NCI-H69 (cell line): ENCODE measurements at places on chromosomes 2 and 18.

DNA sequence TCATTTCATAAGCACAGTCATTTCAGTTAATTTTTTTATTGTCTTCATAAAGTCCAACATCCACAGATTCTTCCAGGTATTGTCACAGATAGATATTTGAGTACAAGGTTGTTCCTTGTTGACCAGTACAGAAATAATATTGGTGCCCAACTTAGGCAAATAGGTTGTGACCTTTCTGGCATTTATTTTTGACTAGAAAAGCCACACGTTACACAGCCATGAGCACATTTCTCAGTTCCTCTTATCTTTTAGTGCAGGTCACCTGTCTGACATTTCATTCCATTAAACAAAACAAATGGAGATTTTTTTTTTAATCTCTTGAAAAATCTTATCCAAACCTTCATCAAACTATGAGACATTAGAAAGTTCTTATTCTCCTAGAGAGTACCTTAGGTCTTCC lies 428.8 kb downstream of the ZNF521 start:
- no peak for DNase-seq

GRCh38 chr2:84686783-84687476 lies 170.6 kb downstream of the DNAH6 start:
- DNase-seq = peak; percentile 0

DNA sequence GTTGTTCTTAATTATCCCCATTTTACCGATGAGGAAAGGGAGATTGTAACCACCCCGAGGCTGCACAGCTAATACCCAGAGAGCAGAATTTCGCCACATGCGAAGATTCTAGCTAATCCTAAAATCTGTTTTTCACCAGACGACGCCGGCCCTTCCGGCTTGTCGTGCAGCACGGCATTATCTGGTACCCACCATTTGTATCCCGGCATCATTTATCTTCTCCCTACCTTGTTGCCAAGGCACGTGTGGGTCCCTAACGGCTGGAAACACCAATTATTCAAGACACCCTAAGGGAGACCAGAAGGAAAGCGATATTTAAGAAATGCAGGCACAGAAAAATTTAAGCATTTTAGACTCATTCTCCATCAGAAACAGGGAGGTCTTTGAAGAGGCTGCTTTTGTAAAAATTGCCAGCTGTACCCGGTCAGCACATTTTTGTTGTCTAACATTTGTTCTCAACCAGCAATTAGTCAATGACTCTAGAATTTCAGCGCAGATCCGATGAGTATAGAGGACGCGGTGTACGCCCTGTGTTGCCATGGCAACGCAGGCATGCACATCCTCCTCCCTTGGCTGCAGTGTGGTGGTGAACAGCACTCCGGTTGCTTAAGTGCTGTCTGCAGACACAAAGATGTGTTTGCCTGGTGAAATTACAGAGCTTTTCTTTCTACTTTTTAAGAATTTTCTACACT lies 111.6 kb downstream of the AGAP1 start:
- peak; percentile 96 for DNase-seq

GRCh38 chr18:47677952-47678351 lies 252.5 kb downstream of the SMAD2 start:
- no peak for DNase-seq

DNA sequence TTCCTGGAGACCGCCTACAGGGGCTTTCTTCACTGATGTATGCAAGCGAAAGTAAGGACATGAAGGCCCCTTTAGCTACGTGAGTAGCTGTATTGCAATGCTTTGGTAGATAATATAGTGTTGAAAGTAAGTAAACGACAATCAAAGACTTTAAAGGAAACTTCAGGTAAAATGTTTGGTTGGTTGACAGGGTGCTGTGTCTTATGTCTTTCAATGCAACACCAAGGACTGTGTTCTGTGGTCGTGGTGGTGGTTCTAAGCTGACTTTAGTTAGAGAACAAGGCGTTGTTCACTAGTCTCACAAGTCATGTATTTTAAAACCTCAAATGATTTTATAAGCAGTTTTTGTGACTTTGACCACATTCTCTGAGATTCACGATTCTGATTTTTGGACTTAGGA lies 58.0 kb upstream of the CABYR start:
- no peak for DNase-seq

DNA sequence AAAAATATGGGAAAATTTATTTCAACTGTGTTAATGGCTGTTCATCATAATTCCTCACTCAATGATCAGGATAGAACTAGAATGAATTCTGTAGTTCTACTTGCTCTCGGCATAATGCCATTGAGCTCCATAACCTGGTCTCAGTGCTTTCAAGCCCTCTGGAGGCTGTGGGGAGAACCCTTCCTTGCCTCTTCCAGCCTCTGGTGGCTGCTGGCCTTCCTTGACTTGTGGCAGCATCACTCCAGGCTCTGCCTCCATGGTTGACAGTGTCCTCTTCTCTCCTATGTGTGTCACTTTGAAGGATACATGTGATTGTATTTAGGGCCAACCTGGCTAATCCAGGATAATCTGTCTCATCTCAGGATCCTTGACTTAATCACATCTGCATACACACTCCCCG lies 26.9 kb upstream of the CABYR start:
- DNase-seq = peak; percentile 39

- peak; percentile 16 for DNase-seq
Measured at GRCh38 chr2:66531155-66531554, 96.2 kb downstream of the MEIS1 start.

DNA sequence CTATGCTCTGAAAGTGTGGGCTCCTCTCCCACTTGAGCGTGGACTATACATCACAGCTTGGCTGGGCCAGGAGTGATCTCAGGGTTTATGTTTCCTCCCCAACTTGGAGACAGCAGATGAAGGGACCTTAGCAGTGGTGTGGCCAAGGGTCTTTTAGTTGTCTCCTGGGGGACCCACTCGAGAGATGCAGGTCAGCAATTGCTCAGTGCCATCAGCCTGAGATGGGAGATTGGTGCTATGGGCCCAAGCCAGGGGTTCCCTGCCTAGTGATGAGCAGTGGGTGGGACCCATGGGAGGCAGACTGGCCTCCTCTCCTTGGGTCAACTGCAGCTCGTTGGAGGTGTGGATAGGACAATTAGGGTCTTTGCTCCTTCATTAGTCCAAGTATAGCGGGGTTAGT lies 510.5 kb upstream of the FSHR start:
- no peak for DNase-seq

- DNase-seq = no peak
Measured at GRCh38 chr2:239866350-239866749, 158.8 kb downstream of the NDUFA10 start.
